GM13976 (cell line): ENCODE measurements at places on chromosomes 11 and 22.
A peak's percentile ranks its signal among the peaks of the same experiment; 100 is the strongest.

GRCh38 chr11:119120639-119121007, 757 bp upstream of the HINFP start:
- no peak for DNase-seq

DNA sequence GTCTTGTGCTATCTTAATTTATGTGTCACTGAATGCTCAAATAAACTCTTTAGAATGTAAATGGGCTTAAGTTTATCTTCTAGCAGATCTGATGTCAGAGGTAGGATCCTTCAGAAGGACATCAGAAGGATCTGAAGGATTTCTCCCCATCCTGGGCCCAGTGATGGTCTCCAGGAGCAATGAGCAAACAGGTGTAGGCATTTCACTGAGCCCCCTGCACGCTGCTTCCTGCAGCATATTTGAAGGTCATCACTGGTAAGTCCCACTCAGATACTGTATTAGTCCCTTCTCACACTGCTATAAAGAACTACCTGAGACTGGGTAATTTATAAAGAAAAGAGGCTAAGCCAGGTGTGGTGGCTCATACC, 4.5 kb downstream of the GSTP1 start:
- DNase-seq = no peak

- no peak for DNase-seq
Measured at GRCh38 chr11:103210543-103210942, 101.3 kb downstream of the DYNC2H1 start.

DNA sequence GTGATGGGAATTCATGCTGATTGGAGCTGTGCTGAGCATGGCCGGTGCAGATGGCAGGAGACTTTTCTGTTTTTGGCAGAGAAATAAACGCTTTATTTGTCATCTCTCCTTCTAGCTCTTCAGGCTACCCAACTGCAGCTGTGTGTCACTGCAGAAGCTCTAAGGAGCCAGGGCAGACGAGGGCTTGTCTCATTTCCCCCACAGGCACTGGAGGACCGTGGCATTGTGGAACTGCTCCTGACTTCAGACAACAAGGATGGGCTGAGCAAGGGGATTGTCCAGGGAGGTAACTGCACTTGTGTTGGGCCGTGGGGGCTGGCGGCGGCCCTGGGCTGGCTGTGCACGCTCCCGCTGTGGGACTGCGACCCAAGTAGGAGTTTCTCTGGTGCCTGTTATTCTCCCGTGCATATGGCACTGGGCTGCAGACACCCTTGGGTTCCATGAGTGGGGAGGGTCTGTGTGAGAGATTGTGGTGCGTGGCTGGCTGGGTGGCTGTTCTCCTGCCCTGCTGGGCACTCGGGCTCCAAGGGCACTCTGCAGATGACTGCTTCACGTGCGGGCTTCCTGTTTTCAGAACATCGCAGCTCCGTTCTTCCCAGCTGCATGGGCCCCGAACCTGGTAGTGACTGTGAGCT, 27.2 kb downstream of the GLB1L2 start:
- no peak for DNase-seq

GRCh38 chr22:37362621-37363020, 64.7 kb downstream of the ELFN2 start:
- DNase-seq = no peak

GRCh38 chr11:69304686-69305085, 10.7 kb downstream of the MYEOV start:
- DNase-seq = no peak

DNA sequence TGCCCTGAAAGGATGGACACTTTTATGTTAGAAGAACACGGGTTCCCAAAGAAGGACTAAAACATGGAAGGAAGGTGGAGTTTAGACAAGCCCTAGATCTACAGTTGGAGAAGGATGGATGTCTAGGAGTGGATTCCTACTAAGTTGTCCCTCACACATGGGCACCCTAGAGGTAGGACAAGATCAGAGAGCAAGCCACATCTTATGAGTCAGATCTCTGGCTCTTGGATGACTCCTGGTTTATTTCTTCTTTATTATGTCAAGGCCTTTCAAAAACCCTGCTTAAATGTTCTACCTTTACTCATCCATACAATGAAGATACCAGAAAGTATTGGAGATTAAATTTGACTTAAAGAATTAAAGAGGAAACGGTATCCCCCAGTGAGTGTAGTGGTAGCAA, 34.4 kb downstream of the PRCP start:
- no peak for DNase-seq

- no peak for DNase-seq
Measured at GRCh38 chr11:62144641-62145255, 20.9 kb downstream of the INCENP start.

- DNase-seq = no peak
Measured at GRCh38 chr11:1293619-1294015, 15.8 kb downstream of the TOLLIP start.

DNA sequence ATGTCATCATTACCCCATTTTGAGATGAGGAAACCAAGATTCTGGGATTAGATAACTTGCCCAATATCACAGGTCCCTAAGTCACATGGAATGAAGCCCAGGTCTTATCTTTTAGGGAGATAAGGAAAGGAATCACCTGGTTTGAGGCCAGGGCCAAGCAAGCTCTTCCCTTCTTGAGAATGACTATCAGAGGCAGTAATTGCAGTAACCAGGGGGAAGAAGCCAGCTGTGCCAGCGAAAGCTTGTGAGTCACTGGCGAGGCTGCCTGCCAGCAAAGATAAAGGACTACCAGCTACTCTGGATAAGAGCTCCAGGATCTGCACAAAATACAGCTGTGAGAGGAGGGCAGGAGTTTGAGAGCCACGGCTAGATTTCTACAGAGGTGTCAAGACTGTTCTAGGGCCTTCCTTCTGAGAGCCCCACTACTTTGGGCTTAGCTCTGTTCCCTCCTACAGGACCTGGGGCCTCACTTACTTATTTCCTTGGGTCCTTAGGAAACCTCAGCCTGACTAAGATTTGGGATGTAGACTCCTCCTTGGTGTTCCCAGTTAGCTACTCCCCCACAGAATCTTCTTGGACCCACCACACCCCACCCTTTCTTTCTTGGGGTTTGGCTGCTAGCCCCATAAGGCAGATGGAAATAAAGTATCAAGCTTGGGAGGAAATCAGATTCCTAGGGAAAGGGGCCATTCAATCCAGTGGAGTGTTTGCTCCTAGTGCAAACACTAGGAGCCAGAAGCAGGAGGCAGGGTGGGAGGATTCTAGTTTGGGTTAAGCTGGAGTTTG, 9.7 kb upstream of the CCKBR start:
- no peak for DNase-seq

DNA sequence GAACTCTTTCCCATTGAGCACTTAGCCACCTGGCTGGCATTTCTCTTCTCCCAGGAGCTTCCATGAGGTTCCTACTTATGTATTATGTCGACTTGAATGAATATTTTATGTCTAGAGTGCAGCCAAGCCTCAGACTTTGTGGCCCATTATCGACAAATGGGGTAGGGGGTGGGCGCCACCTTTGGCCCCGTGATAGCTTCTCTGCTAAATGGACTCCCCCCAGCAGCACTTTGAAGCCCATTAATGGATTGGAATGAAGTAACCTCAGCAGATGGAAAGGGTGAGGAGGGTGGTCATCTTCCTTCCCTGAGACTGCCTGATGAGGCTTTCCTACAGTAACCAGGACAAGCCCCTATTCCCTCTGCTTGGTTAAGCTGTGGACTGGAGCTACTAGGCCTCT, 5.9 kb downstream of the MARK2 start:
- DNase-seq = no peak

DNA sequence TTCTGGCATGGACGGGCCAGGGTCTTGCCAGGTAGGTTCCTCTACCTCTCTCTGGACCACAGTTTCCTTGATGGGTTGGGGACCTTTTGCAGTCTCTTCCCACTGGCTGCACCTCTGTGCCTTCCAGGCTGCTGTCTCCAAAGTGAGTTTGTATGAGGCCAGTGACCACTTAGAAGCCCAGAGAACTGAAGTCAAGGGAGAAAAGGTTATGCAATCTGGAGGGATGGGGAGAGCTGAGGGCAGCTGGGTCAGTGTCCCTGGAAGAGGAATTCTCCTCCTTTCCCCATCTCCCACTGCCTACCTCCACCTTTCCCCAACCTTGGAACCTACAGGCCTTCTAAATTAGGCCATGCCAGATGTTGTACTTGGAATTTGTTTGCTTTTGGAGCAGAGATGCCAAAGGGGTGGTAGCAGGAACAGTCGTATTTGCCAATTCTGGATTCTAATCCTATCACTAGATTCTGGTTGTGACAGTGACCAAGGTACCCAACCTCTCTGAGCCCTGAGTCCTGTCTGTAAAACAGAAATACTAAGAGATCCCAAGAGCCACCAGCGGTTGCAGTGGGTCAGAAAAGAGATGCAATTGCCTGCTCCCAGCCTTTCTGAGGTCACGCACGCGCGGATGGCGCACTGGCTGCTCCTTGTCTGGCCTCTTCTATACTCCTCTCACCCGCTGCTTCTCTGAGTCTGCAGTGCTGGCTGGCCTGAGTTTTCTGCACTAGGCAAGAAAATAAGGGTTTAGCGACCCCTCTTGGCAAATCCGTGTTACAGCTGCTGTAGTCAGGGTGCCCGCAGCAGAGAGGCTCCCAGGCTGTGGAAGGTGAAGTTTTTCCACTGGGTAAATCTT, 10.7 kb upstream of the ACCSL start:
- peak; percentile 48 for DNase-seq

DNA sequence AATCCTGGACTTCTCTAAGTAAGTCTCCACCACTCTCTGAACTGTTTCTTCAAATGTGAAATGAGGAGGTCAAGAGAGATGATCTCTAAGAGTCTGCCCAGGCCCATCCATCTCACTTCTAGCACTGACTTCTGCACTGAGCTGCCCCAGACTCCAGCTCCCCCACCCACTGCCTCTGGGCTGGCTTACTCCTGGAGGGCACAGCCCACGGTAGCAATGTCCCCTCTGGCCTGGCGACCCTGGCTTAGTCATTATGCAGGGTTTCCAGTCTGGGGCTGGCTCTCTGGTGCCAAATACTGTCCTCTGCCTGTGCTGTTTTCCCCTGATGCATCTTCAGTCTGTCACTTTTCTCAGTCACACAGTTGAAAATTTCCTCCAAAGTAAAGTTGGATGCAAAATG, 60.9 kb downstream of the PKNOX2 start:
- DNase-seq = no peak

GRCh38 chr11:57476047-57476756, 15.9 kb downstream of the RTN4RL2 start:
- peak; percentile 73 for DNase-seq

DNA sequence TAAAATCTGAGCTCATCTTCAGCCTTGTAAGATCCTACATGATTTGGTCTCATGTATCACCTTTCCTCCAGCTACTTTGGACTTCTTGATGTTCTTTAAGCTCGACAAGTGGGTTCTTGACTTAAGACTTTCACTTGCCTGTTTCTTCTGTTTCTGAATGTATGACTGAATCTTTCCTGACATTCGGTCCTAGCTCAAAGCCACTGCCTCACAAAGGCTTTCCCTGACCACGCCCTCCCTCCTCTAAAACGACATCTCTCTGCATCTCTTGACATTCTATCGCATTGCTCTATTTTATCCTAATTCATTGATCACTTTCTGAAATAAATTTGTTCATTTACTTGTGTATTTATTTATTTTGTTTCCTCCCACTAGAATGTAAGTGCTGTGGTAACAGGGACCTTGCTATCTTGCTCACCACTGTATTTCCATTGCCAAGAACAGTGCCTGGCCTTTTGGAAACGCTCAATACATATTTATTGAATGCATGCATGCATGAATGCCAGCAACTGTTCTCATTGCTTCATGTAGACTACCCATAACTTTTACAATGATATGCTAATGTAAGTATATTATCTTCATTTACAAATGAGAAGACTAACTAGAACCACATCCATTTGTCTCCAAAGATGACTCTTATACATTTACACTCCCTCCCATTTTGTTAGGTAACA, 43.0 kb downstream of the LMO2 start:
- no peak for DNase-seq

- peak; percentile 57 for DNase-seq
Measured at GRCh38 chr11:746289-747157, 741 bp upstream of the TALDO1 start.

DNA sequence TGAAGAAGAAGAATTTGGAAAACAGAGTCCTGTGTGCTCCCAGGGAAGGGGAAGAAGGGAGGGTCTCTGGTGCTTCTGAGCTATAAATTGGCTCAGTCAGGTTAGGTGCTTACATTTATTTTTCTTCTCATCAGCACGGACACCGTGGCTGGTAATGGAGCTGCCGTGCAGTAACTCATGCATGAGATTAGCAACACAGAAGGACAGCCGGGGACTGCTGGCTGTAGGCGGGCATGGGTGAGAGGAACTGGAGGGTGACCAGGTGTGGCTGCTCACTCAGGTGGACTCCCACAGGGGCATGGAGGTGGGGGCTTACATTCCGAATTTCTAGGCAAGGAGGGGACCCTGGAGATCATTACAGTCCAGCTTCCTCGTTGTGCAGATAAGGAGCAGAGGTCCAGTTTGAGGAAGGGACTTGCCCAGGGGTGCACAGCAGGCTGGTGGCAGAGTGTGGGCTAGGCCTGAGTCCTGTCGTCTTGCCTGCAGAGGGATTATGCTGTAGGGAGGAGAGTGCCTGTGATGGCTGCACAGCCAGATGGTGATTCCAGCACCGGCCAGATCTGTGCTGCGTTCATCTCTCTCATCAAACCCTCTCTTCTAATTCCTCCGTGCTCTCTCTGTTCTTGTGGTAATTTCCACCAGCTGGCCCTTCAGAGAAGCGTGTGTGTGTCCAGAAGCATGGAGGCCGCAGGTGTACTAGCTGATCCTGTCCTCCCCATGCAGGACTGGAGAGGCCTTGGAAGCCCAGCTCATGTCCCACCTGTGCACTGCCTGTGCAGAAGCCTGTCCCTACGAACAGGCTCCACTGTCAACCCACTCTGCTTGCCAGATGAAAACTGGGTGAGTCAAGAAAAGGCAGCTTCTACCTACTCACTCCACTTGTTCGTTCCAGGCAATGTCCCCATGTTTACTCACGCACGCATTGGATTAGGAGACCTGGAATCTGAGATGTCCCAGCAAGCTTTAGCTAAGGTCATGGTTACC, 78.9 kb downstream of the NTM start:
- DNase-seq = no peak
